GM12891 (cell line): ENCODE measurements at places on chromosomes 13 and 19.

- DNase-seq = no peak
These were observed 9.0 kb upstream of the JUND start for GRCh38 chr19:18290302-18291018.

- DNase-seq = no peak
These were observed 4.9 kb downstream of the SULT2B1 start for GRCh38 chr19:48556825-48557224.

GRCh38 chr19:41478171-41478570, 35.2 kb downstream of the ERICH4 start:
- no peak for DNase-seq

DNA sequence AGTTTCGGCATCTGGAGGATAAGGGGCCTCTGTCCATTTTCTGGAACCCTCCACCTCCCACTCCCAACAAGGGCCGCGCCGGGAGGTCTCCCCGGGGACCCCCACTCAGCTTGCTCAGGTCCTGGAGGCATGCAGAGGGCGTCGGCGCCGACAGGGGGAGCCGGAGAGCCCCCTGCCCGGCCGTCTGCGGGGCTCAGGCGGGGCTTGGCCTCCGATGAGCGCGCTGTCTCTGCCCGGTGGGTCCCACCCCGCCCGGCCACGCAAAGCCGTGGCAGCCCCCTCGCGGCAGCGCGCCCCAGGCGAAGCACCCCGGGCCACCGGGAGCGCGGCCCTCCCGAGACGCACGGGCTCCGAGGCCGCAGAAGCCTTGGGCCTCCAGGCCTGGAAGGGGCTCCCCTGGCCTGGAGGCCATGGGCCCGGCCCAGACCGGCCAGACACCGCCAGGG, 149.7 kb upstream of the ZNF536 start:
- DNase-seq = no peak

DNA sequence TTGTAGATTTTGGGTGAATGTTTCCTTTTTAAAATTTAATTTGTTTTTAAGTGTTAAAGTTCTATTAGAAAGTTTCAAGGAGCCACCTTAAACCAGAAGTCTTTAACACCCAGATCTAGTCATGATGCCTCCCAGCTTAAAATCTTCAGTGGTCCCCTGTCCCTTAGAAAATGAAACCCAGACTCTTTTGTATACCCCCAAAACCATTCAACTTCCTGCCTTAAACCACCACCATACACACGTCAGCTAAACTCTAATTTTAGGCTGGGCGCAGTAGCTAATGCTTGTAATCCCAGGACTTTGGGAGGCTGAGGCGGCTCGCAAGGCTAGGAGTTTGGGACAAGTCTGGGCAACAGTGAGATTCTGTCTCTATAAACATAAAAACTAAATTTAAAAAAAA, 37.9 kb downstream of the N4BP2L1 start:
- DNase-seq = no peak

- no peak for DNase-seq
These were observed 8.8 kb downstream of the PRR36 start for GRCh38 chr19:7865262-7865911.

GRCh38 chr13:67519356-67519755, 289.2 kb upstream of the PCDH9 start:
- no peak for DNase-seq

- no peak for DNase-seq
These were observed 15.5 kb upstream of the RASA3 start for GRCh38 chr13:114147803-114148520.
